ENCODE measurements at places on chromosomes 6 and 20. TPM values are rescaled to one million over a fixed set of nuclear protein-coding genes. Genes with fewer than 3 reads are reported as not detected.

DNA sequence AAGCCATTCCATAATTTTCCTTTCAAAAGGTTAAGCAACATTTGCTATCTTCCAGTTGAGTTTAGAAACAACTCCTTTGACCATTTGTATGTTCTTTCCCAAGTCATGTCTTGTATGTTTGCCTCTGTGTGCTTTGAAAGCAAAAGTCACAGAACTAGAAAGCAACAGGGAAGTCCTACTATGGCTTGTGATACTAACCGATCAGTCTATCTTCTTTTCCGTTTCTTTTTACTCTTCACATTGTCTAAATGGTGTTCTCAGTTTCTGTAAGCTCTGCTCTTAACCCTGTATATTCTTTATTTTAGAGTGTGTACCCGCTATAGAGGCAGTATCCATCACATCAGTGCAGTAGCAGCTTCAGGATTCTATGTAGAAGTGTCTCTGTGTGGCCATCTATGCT lies 32.9 kb downstream of the TMEM244 start:
- no peak for DNase-seq

DNA sequence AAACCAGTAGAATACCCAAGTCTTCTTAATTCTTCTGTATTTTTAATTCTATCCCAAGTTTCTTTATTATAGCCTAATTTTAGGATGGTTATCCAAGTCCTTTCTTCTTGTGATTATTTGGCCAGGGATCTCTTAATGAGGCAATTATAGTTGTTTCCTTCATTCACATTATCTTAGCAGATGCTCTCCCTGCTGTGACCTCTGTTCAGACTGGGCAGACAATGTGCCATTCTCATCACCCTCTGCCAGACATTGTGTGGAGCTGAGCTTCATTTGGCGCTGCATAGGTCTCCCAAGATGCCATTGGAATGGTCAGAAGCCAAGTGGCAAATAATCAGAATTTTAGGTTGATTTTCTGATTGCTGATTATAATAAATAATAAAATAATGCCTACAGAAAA lies 79.4 kb downstream of the LIN28B start:
- DNase-seq, result no peak

XKR7 gene
- total RNA-seq, result not detected

CDH22 gene
- total RNA-seq, result not detected

DNA sequence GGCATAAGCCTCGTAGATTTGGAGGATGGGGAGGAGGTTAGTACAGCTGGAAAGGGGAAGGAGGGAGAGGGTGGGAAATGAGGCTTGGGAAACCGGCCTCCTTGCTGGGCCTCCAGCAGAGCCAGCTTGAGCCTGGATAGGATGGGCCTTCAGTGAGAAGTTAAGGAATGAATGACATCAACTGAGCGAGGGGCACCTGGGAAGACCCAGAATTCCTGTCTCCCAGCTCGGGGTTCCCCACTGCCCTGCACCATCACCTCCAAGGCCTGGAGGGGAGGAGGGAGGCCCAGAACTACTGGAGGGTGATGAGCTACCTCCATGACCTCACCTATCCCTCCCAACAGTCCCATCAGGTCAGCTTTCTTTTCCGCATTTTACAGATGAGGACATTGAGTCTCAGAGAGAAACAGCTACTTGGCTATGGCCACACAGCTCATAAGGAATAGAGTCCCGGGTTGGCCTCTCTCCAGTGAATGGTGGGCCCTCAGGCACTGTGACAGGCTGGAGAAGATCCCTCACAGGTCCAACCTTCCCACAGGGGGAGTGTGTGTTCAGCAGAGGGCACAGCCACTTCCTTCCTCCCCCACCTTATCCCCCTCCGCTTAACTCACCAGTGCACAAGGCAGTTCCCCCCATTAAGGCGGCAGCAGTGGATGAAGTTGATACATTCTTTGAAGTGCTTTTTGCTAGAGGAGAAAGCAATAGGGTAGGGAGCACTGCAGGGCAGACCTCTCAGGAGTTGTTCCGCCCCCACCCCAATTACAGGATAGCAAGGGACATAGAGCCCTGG lies 6.8 kb downstream of the DUSP15 start:
- DNase-seq, result no peak

DNA sequence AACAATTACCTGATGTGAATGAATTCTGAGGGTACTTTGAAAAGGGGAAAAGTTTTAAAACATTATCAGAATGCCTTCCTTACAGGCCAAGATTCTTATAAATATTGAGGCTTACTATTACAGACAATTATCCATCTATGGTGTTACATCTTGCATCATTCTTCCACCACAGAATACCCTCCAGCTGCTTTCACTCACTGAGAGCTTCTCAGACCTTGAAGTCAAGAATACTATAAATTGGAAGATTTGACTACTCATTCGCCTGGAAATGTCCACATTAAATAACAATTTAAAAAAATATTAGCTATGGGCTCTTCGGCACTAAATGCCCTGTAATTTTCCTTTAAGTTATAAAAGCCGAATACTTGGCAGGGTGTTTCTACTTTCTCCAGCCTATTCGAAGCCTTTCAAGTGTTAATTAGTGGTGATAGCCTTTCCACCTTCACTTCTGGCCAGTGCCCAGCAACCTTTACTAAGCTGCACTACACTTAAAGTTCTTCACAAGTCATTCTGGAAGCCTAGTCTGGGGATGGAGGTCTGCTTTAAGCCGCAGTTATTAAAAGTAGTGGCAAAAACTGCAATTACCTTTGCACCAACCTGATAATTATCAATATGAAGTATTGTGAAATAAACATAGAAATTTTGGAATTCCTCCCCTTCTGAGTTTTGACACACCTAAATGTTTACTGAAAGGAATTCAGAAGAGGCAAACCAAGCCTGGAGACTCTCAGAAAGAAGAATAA lies 100.9 kb downstream of the BMP5 start:
- DNase-seq, result no peak

DNA sequence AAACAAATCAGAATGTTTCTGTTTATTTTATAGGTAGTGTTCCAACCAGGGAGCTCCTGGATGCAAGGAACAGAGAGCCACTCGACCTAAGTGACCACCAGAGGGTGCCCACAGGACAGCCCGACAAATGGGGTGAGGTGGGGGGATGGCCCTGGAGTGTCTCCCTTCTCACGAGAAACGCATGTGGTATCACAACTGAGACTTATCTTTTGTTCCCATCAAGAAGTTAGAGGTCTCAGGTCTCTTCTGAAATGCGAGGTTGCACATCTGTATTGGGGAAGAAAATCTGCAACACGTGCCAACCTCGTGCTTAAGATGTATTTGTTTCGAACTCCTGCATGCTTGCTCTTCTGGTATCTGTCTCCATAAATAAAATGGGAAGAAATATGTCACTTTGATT lies 104.0 kb downstream of the ISM1 start:
- DNase-seq, result peak; percentile 16
